ENCODE measurements at places on chromosomes 7 and 10. TPM values are rescaled to one million over a fixed set of nuclear protein-coding genes. Genes with fewer than 3 reads are reported as not detected.

- peaks cover 2% of the 10 kb centered on the region for H3K27me3 ChIP-seq
- DNase-seq: no peak
- no peaks in the 10 kb centered on the region for H3K4me1 ChIP-seq
Measured at GRCh38 chr7:151383638-151384351, 26.0 kb downstream of the WDR86 start.

CYP3A5 gene
- 0.59 TPM for total RNA-seq

AKR1C2 gene
- 23.6 TPM for total RNA-seq

DNA sequence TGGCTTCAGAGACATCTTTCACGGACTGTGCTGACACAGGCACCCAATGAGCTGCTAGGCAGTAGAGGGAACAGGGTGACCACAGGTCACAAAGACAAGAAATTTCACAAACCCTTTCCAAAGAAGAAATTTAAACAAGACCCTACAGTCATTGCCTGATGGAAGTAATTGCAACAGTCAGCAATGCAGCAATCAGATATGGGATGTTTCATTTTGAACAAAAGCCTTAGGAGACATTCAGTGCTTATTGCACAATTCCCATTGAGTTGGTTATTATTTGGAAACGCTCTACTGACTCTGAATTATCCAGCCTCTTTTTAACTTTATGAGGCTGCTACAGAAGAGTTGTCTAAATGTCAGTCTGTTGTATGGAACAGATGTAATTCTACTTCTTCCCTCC, 85.5 kb downstream of the ETV1 start:
- H3K36me3 ChIP-seq: peaks cover 16% of the 10 kb centered on the region
- H3K4me3 ChIP-seq: no peak overlapping the region
- no peak overlapping the region for H3K27ac ChIP-seq
- no peaks in the 10 kb centered on the region for H3K27me3 ChIP-seq
- peaks cover 3% of the 10 kb centered on the region for H3K4me1 ChIP-seq

KNDC1 gene
- total RNA-seq: 0.59 TPM

- no peaks in the 10 kb centered on the region for H3K4me1 ChIP-seq
- DNase-seq: no peak
- H3K27me3 ChIP-seq: no peaks in the 10 kb centered on the region
- no peak overlapping the region for H3K4me3 ChIP-seq
- H3K36me3 ChIP-seq: no peaks in the 10 kb centered on the region
- H3K27ac ChIP-seq: no peak overlapping the region
Measured at GRCh38 chr10:8349610-8350249, 295.2 kb downstream of the GATA3 start.
